ENCODE measurements at places on chromosomes 16 and 17.
A peak's percentile ranks its signal among the peaks of the same experiment; 100 is the strongest.

DNA sequence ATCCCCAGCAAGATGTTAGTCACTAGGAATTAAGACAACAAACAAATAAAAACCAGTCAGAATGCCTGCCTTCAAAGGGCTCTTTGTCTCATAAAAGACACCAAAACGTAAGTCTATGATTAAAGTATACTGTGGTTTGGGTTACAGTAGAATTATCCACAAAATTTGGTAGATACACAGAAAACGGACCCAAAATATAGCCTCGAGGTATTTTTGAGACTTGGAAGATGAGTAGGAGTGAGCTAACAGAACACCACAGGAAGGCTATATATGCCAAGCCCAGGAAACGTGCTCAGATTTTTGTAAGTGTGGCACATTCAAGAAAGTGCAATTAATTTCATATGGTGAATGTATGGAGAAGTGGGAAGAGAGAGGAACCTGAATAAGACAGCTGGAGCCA is 831.4 kb downstream of the CDH11 start:
- DNase-seq: no peak

DNA sequence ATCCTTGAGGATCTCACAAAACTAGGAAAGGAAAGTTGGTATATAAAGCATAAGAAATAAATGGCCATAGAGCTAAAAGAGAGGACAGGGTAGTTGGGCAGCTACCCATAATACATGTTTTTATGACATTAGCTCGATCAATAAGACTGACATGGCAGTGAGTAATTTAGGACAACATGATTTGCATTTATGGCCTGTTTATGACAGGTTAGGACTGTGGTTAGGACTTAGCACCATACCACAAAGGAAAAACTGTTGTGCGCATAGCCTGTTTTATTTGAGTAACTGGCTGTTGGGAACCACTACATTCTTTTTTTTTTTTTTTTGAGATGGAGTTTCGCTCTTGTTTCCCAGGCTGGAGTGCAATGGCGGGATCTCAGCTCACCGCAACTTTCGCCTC is 18.0 kb upstream of the TRIM37 start:
- no peak for DNase-seq

- DNase-seq: no peak
Observed at GRCh38 chr17:72421128-72422092, 300.6 kb downstream of the SOX9 start.

DNA sequence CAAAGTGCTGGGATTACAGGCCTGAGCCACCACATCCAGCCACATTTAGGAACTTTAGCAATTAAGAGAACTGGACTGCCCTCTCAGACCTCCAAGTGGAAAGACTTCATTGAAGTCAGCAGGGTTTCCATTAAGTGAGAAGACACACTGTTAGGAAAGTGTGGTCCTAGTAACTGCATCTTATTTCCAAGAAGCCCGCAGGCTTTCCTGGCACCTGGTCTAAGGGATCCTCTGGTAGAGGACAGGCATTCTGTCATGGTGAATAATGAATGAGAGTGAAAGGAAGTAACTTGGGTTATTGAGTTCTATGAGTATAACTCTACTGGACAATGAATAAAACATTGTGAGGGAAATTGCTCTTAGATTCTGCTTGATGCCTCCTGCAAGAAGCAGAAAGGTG is 14.1 kb downstream of the C17orf75 start:
- no peak for DNase-seq

GRCh38 chr17:42740699-42741098 is 4.1 kb downstream of the EZH1 start:
- no peak for DNase-seq

GRCh38 chr17:62662855-62663254 is 35.4 kb downstream of the MRC2 start:
- DNase-seq: no peak

DNA sequence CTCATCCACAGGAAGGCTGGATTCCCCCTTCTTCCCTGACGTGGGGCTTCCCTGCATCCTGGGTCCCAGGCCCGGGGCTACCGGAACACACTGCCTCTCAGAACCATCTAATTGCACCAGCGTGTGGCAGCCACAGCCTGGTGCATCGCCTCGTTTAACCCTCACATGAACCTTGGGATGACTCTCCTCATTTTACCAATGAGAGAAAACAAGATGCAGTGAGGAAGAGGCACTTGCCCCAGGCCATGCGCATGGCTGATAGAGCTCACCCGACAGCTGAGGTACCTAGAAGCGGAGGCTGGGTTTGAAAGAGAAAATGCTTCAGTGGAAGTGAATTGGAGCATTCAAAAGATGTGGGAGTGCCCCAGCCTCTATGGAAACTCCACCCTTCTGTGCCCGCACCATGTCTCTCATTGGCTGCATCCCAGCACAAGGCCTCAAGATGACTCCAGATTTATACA is 162.3 kb downstream of the KATNIP start:
- DNase-seq: no peak

DNA sequence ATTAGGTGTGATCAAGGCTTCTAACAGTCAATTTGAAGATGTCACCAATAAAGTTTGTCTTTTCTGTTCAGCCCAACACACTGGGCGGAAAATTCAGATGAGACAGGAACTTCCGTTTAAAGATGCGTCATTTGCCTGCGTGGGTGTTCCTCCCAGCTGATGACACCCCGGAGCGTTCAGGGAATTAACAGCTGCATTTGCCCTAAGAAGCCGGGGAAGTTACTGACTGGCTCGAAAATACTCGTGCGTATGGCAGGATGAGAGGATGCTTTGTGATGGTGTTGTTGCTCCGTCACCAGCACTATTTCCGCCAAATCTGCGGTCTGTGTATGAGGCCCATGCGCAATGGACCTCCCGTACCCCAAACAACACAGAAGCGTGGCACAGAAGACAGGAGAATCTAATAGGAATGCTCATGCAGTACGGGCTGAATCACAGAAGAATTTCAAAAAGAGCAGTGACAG is 11.9 kb upstream of the PVALEF start:
- no peak for DNase-seq

DNA sequence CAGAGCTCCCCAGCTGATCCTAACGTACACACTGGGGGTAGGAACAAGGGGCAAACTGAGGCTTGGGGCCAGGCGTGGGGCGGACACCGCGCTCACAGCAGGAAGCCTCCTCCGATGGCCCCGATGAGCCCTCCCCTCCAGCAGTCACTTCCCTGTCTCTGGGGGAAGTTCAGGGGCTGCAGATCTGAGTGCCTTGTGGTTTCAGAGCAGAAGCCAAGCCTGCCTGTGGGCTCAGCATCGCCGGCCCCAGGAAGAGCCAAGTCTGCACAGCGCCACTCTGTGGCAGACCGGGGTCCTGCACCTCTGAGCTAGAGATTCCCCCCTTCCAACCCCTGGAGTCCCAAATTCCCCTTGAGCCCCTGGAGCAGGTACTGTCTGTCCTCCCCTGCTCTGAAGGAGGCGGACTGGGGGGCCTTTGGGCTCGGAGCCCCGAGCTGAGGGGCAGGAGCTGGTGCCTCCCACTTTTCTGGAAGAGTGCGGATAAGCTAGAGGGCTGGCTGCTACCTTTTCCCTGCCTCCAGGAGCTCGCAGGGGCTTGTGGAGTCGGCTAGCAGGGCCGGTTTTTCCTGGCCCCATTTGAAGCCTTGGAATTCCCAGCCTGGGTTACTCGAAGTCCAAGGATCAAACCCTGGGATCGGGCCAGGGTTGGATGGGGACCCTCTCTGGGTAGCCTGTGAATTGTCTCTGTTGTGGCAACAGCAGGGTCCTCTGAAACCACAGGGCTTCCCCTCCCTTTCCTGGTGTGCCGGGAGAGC is 2.9 kb downstream of the GSE1 start:
- no peak for DNase-seq

DNA sequence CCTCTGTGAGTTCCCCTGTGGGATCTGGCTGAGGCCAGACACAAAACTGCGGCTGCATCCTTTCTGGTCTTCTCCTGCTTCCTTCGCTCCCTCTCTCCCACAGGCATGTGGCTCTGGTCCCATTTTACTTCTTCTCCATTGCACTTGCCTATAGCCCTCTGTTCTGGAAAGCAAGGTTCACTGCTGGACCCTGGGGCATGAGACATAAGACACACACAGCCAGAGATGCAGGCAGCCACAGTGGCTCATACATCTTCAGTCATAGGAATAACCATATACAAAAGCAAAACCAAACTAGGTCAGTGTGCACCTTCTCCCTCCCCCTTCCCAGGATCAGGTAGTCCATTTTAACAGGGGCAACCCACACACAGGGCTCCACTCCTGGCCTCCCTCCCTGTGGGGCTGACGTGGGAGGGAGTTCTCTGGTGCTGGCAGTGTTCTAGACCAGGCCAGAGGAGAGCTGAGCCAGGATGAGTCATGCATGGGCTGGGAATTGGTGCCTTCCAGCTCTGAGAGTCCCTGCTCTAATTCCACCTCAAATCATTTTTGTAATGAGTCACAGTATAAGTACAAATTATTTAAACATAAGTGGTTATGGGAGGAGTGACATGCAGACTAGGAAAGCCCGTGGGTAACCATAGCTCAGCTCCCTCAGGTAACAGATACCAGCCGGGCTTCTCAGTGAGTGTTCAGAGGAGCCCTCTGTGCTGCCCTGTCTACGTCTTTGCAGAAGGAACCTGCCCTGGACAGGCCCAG is 58.0 kb downstream of the ASIC2 start:
- no peak for DNase-seq

DNA sequence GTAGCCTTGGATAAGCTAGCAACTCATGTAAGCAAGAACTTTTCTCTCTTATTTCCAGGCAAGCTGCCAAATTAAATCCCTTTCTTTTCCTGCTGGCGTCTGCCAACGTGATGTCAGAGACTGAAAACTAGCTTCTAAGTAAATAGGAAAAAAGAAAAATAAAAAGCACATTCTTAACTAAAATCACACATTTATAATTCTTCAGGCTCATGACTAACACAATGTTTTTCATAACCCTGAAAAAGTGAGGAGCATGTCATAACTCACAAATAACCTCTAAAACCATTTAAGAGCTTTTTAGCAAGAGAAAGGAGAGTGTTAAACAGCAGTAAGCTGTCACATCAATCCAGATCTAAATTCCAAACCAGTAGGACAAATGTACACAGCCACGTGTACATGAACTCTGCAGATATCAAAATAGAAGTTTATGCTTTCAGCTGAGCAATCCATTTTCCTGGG is 110.0 kb downstream of the N4BP1 start:
- DNase-seq: no peak

DNA sequence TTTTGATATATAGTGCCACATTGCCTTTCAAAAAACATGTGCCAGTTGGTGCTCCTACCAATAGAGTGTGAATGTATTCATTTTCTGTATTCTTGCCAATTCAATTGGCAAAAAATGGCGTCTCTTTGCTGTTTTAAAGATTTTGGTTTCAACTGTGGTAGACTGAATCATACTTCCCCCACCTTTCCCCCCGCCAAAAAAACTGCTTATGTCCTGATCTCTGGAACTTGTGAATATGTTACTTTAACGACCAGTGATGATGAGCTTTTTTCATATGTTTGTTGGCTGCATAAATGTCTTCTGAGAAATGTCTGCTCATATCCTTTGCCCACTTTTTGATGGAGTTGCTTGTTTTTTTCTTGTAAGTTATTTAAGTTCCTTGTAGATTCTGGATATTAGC is 325.1 kb upstream of the KCNJ16 start:
- no peak for DNase-seq

DNA sequence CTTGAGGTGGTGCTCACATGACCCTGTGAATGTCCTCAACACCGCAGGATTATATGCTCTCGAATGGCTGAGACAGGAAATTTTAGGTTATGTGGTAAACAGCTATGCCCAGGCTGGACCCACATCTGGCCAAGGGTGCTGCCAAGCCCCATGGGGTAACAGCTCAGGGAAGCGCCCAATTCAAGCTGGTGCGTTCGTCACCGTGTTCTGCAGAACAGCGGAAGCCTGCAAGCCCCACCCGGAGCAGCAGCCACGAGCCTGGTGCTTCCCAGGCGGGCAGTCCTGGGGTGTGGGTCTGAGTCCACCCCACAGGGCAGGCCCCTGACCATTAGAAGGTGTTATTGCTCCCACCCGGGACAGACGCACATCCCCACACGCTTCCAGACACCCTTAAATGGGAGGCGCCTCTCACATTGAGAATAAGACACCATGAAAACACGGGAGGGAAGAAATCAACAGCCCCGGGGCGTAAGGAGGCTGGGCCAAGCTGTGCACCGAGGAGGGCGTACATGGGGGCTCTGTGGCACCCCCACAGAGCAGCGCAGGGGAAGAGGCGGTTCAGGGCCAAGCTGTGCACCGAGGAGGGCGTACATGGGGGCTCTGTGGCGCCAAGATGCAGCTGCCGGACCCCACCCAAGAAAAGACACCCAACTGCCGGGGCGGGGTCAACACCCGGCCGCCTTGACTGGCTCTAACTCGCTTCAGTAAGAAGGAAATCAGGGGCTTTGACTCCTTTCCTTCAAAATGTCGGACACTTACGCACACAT is 2.9 kb upstream of the CYBA start:
- DNase-seq: no peak

DNA sequence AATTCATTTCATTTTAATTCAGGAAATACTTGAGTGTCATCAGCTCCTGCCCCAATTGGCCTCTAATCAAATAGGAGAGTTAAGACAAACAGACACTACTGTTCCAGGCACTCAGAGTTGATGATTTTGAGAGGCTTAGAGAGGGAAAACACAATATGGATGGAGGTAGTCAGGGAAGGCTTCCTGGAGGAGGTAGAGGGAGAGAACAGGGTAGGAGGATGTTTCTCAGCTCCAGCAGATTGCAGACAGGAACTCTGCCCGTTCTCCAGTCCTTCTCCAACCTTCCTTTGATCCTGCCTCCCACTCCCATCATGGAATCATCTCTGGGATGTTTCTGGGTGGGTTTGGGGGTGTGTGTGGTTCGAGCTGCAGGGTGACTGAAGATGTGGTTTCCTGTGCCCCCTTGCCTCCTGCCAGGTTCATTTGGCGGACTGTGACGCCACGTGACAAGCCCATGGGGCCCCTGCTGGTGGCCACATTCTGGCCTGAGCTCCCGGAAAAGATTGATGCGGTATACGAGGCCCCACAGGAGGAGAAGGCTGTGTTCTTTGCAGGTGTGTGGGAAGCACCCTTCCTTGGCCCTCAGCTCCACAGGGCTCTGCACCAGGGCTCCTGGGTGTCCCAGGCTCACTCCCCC is 12.2 kb upstream of the LPCAT2 start:
- DNase-seq: peak; percentile 58

GRCh38 chr17:5019475-5019956 is 15.7 kb downstream of the SLC52A1 start:
- DNase-seq: no peak

GRCh38 chr17:47884427-47884740 is 11.7 kb upstream of the SP2 start:
- no peak for DNase-seq

GRCh38 chr17:42563543-42563942 is 1.6 kb downstream of the COASY start:
- no peak for DNase-seq

DNA sequence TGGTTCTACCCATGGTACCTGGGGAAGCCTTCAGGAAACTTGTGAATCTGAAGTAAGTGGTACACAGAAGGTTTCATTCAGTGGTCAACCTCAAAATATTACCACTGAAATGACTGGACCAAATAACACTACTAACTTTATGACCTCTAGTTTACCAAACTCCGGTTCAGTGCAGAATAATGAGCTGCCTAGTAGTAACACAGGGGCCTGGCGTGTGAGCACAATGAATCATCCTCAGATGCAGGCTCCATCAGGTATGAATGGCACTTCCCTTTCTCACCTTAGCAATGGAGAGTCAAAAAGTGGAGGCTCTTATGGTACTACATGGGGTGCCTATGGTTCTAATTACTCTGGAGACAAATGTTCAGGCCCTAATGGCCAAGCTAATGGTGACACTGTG is 55.9 kb upstream of the SLC5A11 start:
- DNase-seq: no peak

GRCh38 chr17:36721560-36722120 is 120.3 kb downstream of the MRM1 start:
- DNase-seq: no peak

GRCh38 chr17:73594025-73594424 is 50.2 kb downstream of the SDK2 start:
- no peak for DNase-seq
